D721Med (cell line): ENCODE measurements at places on chromosomes 11 and 22.

- DNase-seq = no peak
Observed at GRCh38 chr11:112525844-112526590, 265.4 kb upstream of the PLET1 start.

GRCh38 chr11:24400059-24400665, 96.7 kb upstream of the LUZP2 start:
- no peak for DNase-seq

DNA sequence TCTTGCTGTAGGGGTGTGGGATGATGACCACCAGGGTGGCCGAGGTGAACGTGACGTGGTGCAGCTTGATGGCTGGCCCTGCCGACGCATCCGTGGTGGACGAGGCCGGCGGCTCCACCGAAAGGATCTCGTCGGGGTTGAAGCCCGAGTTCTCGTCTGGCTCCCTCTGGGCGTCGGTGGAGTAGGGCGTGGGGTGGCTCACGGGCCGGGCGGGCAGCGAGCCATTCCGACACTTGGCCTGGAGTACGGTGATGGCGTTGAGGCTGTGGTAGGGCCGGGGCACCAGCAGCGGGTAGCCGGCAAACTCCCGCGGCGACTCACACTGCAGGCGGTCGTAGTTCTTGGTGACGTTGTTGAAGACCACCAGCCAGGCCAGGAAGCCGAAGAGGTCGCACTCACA, 52.7 kb downstream of the ELFN2 start:
- no peak for DNase-seq

- DNase-seq = no peak
Observed at GRCh38 chr22:22442928-22443709, 65.4 kb downstream of the ZNF280B start.

DNA sequence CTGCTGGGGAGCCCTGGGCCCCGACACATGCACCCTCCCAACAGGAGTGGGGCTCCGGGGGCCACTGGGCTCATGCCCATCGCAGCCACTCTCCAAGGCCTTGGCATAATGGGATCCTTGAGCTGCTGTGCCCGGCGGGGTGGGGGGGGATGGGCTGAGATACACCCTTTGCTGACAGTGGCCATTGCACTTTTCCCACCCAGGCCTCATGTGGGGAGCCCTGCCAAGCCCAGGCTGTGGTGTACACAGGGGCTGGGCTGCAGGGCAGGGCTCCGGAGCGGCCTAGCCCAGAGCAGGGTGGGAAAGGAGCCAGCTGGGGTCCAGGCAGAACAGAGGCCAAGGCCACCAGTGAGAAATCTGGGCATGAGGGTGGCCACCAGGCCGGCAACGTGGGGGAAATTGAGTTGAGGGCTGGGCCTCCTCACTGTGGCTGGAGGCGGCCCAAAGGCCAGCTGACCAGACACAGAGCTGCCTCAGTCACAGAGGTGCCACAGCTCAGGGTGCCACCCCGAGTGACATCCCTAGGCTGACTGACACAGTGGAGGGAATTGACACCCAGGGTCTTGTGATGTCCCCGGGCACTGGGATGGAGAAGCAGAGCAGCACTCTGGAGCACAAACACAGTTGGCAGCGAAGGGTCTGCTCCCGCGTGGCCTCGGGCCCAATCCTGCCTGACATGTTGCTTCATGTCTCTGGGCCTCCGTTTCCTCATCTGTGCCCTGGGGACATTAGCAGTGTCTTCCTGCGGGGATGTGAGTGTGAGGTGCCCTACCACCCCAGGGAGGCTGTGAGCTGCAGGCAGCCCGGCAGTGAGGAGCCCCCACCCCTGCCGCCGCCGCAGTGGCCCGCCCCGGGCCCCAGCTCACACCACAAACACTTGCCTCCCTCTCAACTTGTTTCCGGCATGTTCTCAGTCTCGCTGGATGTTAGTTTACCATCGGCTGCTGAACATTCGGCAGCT, 30.4 kb downstream of the RTN4R start:
- no peak for DNase-seq

GRCh38 chr11:9025101-9025850, 21.5 kb upstream of the NRIP3 start:
- DNase-seq = no peak

- no peak for DNase-seq
Observed at GRCh38 chr22:20404881-20405280, 10.9 kb downstream of the ZNF74 start.

- DNase-seq = no peak
Observed at GRCh38 chr11:125483592-125483991, 12.5 kb downstream of the FEZ1 start.

DNA sequence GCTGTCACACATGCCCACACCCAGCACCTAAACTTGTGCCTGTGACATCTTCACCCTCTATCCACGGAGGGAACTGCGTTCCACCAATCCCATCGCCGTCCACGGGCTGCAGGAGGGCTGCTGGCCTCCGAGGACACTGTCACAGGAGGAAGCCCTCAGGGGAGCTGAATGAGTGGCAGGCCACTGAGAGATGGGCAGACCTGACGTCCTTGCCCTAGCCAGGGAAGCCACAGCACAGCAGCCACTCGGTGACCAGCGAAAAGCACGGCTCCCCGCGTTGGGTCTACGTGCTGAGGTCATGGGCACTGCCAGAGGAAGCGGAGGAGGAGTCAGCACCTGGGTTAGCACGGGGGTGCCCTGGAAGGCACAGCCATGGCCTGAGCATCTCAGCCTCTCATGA, 50.5 kb downstream of the IGSF9B start:
- no peak for DNase-seq
